ENCODE measurements at places on chromosomes 1 and 21.

DNA sequence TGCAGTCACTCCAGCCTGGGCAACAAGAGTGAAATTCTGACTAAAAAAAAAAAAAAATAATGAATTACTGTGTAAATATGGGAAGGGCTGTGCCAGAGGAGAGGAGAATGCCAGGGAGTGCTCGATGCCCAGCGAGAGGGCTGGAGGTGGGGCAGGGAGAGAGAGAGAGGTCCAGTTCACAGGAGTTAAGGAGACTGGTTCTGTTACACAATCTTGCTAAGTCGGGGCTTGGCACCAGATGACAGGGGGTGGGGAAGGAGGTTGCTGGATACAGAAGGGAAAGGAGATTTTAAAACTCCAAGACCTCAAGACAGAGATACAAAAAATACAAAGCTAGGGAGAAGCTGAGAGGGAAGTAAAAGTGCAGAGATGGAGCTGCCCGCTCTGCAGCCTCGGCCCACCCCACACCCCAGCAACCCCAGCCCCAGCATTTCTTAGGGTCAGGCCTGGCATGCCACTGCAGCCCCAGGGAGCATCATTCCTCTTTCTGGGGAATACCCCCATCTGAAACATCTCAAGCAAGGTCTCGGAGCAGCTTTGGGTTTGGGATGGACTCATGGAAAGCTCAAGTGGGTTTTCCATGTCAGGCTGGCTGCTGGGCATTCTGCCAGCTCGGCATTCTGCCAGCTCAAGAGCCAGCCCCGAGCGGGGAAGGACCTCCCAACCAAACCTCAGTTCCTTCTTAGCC, 991 bp downstream of the SELENBP1 start:
- DNase-seq: no peak

- DNase-seq: no peak
Measured at GRCh38 chr1:32487182-32487581, 22.3 kb downstream of the ZBTB8B start.

- no peak for DNase-seq
Measured at GRCh38 chr1:119435052-119435451, 20.1 kb downstream of the HSD3B2 start.

DNA sequence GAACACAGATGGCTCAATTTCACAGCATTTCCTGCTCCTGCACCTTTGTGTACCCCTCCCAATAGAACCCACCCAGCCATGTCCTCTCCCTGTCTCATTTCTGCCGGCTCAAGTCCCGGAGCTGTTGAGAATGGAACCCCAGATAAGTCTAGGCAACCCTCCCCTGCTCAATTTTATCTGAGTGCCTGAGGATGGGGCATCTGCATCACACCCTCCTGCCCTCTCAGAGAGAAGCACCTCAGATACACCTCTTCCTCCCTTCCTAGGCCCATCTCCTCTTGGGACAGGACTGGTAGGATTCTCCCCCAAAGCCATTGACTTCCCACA, 1.1 kb downstream of the KIF21B start:
- no peak for DNase-seq

DNA sequence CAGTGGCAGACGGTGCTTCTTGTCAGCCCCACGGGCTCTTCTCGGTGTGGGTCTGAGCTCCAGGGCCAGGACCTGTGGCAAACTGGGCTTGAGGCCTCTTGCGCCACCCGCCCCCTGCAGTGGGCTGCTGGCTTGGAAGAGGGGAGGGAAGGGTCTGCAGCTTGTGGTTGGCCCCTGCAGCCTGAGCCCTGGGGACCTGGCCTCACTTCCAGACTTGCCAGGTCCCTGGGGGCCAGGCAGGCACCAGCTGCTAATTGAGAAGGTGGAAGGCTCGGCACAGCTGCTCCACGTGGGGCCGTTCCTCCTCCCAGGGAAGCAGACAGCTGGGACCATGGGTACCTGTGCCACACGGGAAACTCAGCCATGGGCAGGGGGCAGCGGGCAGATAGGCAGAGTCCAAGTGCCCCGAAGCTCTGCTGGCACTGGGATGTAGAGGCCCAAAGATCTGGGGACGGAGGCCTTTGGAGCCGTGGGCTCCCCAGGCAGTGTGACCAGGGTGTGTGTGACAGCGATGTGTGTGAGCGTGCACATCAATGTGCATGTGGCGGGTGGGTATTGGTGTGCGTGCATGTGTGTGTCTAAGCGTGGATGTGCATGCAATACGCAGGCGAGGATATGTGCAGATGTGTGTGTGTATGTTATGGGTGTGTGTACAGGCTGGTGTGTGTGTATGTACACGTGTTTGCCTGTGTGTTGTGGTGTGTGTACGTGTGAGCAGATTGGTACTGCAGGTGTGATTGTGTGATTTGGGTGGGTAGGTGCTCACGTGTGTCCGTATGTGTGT, 39.3 kb downstream of the TP73 start:
- DNase-seq: no peak

GRCh38 chr1:94828251-94828650, 8.1 kb downstream of the SLC44A3 start:
- DNase-seq: no peak

GRCh38 chr1:166789286-166789685, 50.0 kb upstream of the POGK start:
- no peak for DNase-seq

DNA sequence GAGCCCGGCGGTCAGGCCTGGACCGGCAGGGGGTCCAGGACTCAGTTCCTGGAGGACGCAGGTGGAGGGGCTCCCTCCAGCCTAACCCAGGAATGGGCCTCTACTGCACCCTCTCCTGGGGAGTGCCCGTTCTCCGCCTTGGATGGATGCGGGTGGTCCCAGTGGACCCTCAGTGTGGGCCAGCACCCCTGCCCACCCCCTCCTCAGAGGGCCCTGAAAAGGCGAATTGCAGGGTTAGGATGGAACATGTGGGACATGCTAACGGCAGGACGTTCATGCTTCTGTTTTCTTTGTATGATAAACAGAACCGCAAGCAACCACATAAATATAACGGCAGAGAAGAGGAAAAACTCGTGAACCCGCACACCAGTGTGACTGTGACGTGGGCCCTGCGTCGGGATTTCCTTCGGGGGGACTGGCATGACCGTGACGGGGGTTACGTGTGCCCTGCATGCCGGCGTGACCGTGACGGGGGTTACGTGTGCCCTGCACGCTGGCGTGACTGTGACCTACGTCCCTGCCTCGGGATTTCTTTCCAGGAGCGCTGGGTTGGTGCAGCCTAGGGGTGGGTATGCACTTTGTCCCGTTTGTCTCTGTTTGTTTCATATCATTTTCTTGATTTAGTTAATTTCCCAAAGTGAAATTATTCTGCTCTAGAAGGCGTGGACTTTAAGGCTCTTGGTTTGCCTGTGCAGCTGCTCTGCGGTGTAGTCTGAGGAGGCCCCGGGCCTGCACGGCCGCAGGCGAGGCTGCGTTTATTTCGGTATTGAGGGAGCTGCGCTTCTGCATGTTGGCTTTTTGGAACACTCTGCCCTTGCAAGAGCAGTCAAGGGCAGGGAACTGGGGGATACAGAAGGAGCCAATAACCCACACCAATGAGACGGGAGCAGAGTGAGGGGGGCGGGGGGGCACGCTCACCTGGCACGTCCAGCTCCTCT, 3.1 kb downstream of the FTCD start:
- DNase-seq: no peak

GRCh38 chr1:30757352-30758120, at the start of gene LAPTM5:
TSS of gene LAPTM5 (minus strand) at chr1:30757774. CDS start at chr1:30757745, 29 bp downstream.
- peak; percentile 69 for DNase-seq

DNA sequence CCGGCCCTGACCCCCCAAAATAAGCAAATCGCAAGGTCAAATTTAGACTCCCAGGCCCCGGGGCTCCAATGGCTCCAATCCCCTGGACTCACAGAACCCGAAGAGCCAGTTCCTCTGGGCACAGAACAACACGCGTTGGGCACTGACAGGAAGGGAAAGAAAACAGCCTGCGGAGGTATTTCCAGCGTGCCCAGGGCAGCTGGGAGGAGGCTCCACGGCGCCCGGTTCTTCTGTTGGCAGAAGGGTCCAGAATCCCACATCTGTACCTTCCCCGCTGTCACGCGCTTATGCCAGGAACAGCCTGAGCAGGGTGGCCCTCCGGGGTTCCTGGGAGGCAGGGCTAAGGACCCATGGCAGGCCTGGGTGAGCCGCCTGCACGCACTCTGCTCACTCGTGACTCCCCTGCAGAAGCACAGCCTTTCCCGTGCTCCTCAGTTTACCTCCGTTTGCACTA, 85.5 kb downstream of the RIPK4 start:
- no peak for DNase-seq

- no peak for DNase-seq
Measured at GRCh38 chr1:30323352-30323751, 400.0 kb downstream of the MATN1 start.

- DNase-seq: no peak
Measured at GRCh38 chr1:147201786-147202185, 23.4 kb downstream of the FMO5 start.

GRCh38 chr1:222891578-222891977, 76.7 kb downstream of the DISP1 start:
- DNase-seq: no peak

GRCh38 chr1:16215882-16216753, 3.7 kb upstream of the ARHGEF19 start:
- DNase-seq: peak; percentile 84

GRCh38 chr1:26608895-26609294, 79.3 kb downstream of the RPS6KA1 start:
- DNase-seq: no peak

- DNase-seq: no peak
Measured at GRCh38 chr1:203046984-203047630, 20.8 kb downstream of the PPFIA4 start.

DNA sequence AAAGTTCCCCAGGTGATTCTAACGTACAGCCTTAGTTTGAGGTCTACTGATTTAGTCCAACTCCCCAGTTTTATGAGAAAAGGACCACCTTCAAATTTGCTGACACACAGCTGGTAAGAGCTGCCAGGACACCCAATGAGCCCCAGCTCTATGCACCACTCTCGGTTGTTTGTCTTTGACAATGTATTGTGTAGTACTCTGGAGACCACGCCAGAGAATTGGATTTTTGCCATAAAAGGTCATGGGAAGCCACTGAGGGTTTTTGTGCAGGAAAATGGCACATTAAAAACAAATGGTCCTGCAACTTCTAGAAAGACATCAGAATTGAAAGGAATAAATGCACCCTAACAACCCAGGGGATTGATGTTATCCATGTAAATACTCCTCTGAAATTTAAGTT, 7.1 kb upstream of the IER5 start:
- DNase-seq: no peak
